ENCODE measurements at places on chromosomes 16 and 17. TPM values are rescaled to one million over a fixed set of nuclear protein-coding genes. Genes with fewer than 3 reads are reported as not detected.

GOSR1 gene
- 23.9 TPM for total RNA-seq

- DNase-seq = no peak
Measured at GRCh38 chr17:82571855-82572254, 52.3 kb downstream of the FOXK2 start.

GRCh38 chr16:30820952-30821421 is 34.0 kb upstream of the ZNF629 start:
- DNase-seq = no peak

- DNase-seq = no peak
Measured at GRCh38 chr17:58084317-58084981, 1.2 kb downstream of the DYNLL2 start.

NPIPB6 gene
- total RNA-seq = 0.07 TPM

SNX20 gene
- not detected for total RNA-seq

KRTAP9-2 gene
- total RNA-seq = not detected

GRCh38 chr17:36661047-36661666 is 59.8 kb downstream of the MRM1 start:
- no peak for DNase-seq

ZSCAN10 gene
- total RNA-seq = not detected

DNA sequence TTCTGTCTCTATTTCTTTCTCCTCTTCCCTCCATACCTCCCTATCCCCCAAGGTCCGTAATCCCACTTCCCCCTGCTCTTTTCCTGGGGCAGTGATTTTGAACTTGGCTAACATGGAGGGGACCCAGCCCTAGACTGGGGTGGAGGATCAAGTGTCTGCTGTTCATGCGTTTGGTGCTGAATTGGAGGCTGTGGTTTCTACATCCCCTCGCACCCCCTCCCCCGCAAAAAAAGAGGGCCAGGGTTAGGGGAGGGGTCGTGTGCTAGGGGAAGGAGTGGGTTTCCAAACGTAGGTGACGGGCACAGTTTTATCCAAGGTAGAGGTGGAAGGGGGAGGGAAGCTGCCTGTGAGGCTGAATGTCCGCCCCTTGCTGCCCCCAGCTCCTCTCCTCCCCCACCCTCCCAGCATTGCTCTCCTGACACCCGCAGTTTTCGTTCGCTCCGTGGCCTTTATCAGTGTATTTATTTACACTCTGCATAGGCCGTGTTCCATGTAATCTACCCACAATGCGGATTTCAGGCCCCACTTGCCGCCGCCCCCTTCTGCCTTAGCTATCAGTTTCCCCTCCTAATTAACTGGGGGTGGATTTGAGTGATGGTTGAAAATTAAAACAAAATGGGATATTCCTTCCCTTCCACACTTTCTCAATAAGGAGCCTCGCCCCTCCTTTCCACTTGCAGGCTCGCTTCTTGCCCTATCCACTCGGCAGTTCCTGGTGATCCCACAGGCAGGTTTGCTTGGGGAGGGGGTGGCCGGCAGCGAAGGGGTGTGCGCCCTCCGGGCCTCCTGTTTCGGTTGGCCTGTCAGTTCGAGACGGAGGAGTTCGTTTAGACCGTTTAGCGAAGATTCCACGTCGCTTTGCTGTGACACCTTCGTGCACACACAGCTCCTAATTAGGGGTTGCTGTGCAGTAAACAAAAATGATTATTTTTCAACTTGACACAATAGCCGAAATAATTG is 2.0 kb downstream of the GNAO1 start:
- no peak for DNase-seq

RAD51C gene
- 63.4 TPM for total RNA-seq

- no peak for DNase-seq
Measured at GRCh38 chr16:65975049-65975708, 391.3 kb upstream of the CDH5 start.

DOC2B gene
- 18.1 TPM for total RNA-seq

- no peak for DNase-seq
Measured at GRCh38 chr17:39104046-39104445, 47.4 kb downstream of the PLXDC1 start.

GRCh38 chr17:52227926-52228325 is 69.4 kb upstream of the CA10 start:
- no peak for DNase-seq

HOXB8 gene
- total RNA-seq = 21.4 TPM

GRCh38 chr17:33492731-33493265 is 199.7 kb upstream of the ASIC2 start:
- no peak for DNase-seq

- DNase-seq = no peak
Measured at GRCh38 chr17:56851008-56851407, 17.1 kb downstream of the DGKE start.

ITGB3 gene
- total RNA-seq = 65.9 TPM

DNA sequence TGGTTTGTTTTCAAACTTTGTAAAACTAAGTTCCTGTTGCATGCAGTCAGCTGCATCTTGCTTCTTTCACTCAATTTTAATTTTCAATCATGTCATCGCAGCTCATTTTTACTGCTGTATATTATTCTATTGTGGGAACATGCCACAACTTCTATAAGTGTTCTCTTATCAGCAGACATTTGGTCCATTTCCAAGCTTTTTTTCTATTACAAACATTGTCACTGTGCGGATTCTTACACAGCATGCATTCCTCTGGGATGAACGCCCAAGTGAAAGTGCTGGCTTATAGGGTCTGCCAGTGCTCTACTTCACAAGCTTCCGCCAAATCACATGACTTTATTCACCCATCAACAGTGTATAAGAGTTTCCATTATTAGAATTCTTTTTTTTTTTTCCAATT is 22.7 kb downstream of the GINS3 start:
- no peak for DNase-seq

DNA sequence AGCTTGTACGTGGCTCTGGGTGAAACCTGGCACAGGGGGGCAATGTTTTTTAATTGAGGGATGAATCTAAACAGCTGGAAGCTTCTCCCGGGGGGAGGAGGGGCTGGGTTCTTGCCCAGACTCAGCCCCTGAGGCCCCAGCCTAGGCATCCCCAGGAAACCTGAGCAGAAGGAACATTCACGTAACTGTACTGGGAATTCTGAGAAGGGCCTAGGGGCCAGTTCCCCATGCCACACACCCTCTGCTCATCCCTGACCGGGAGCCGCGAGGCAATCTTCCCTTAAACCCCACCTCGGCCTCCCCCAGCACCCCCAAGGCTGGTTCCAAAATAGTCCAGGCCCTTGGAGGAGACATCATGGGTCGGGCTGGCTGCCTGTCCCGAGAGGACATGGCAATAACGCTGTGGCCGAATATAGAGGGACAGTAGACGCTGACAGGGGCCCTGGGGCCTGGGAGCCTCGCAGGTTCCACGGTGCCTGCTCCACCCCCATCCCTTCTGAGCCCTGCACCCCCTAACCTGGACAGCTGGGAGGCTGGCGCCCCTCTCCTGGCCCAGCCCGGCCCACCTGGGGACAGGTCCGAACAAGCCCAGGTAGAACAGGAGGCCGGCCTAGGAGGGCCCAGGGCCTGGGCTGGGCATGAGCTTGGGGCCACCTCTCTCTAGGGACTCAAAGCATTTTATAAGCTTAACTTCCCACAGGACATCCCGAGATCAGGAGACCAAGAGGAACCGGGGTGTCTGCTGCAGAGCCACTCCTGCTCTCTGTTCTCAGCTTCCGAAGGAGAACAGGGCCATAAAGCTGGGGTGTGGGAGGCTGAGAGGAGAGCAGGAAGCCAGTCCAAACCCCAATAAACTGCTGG is 83.2 kb upstream of the TOB1 start:
- no peak for DNase-seq

DNA sequence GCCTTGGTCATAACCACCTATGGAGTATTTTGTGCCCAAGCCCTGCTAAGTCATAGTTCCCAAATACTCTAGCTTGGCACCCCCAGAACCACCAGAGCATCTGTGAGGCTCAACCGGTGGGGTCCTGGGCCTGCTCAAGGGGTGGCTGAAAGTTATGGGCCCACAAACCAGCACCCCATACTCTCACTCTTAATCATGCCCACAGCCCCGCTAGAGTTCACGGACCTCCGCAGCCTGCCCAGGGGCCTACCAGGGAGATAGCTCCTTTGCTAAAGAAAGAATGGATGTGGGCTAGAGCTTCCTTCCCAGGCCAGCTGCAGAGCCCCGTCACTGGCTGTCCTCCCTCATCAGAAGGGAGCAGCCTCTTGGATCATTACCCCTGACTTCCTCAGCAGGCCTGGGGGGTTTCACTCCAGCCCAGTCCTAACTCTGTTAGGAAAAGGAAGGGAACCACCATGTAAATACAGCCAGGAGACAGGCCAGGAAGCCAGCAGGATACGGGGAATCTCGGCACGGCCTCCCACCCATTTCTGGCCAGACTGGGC is 1.4 kb downstream of the GIT1 start:
- no peak for DNase-seq

KRT40 gene
- total RNA-seq = not detected

- no peak for DNase-seq
Measured at GRCh38 chr16:4763791-4764190, 3.2 kb downstream of the ZNF500 start.

SOX9 gene
- total RNA-seq = 26.5 TPM

- DNase-seq = no peak
Measured at GRCh38 chr17:34665819-34666763, 86.7 kb downstream of the TMEM132E start.

- DNase-seq = no peak
Measured at GRCh38 chr16:2833776-2834175, 3.7 kb downstream of the ZG16B start.
